ENCODE measurements at places on chromosomes 5 and 9.

DNA sequence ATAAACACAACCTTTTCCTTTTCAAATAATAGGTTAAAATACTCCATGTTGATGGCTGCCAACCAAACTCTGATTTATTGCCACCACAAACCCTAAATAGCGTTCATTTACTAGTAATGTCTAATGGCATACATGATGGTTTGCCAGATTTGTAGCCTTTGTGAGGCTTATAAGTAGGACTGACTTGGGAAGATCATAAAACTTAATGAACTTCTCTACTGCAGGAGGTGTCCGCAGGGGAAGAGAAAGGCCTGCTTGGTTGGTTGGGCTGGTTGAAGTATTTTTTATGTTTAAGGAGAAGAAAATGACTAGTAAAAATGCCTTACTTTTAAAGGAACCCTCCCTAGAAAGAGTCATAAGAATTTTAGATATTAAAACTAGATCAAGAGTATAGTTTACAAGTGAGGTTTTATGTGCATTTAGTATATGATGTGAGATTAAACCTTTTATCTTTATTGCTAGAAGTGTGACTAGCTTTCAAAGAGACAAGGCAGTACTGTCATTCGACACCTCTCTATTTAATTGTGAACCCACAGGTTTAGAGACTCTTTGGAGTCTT lies 5.0 kb downstream of the PBX3 start:
- no peak for DNase-seq

GRCh38 chr5:179488491-179488890 lies 61.9 kb upstream of the RUFY1 start:
- DNase-seq: no peak

DNA sequence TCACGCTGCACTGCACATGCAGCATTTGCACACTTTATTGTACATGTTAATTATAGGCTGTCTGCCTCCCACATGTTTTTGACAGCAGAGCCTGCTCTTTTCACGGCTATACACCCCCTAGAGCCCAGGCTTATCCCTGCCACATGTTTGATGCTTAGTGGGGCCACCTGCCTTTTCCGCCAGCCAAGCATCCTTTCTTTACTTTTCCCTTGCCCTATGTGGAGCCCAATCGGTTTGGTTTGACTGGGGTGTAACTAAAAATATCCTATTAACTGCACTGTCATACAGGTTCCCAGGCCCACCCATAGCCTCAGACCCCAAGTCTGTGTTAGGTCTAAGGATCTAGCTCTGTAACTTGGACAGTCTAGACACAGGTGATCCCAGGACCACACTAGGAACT lies 18.9 kb upstream of the S1PR3 start:
- DNase-seq: no peak

DNA sequence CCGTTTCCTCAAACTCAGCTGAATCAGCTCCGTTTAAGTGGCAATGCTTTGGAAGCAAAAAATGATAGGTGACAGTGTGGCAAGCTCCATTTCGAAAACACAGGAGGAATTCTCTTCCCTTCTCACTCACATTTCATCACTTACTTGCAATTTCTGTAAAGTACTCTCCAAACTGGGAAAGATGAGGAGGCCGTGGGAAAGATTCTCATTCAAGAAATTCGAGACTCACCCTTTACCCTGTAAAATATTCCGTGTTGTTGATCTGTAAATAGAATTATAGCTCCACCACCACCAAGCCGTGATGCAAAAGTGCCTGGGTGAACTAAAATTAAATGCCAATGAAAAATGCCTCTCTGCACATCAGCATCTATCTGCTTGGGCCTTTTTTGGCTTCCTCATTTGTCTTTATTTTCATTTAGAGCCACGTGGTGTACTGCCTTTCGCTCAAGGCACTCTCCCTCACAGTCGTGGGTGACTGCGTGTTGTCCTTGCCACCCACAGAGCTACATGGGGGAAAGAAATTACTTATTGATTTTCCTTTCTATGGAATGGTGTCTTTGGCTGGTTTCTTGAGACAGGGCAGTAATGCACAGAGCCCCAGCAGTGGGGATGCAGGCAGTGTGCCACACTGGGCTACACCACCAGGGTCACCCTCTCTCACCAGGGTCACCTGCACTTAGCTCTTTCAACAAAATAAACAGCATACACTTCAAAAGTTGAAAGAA lies 289.3 kb upstream of the TAS2R1 start:
- no peak for DNase-seq

DNA sequence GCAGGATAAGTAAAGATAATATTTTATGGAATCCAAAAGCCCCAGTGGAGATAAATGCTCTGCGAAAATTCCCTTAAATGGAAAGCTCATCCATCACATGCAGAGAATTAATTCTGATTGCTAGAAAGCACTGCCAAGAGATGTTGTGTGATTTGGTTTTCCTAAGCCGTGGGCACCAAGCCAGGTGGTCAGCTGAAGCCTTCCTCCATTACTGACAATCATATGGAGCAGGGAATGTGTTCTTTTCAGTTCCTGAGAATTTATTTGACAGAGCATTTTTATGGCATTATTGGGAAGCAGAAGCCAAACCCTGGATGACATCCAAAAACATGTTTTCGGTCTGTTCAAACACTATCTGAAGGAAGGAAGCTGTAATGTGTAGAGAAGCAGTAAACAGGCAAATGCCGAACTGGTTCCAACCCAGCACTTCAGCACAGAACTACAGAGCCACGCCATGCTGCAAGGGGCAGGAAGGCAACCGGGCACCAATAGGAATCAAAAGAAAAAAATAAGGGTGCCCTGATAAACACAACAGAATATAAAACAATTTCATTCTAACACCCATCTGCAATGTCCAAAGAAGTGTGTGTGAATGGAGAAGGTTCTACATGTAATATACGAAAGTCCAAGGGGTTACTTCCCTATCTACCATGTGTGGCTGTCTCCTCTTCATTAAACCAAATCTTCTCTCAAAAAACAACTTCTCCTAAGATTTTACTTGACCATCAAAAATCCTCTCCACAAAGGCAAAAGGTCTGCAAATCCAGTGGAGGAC lies 12.3 kb downstream of the ARSB start:
- peak; percentile 40 for DNase-seq

GRCh38 chr5:110852053-110852452 lies 113.2 kb downstream of the SLC25A46 start:
- no peak for DNase-seq

GRCh38 chr5:80592105-80592504 lies 22.0 kb upstream of the ANKRD34B start:
- no peak for DNase-seq

DNA sequence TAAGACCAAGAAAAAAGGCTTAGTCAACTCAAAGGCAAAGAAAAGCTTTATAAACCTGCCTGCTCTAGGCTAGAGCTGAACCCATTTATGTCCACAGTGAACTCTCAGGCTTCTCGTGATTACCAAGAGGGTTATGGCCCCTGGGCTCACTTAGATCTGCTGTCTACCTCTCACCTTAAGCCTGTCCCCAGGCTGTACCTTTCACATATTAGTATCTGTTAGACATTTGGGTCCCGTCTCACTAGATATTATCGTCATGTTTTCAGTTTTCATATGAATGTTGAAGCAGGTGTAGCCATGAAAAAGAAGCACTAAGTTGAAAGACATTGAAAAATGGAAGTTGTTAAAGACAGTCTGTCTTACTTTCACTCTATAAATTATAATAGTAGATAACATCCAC lies 75.2 kb upstream of the COX7C start:
- DNase-seq: no peak

- no peak for DNase-seq
Observed at GRCh38 chr5:61576556-61576955, 244.5 kb downstream of the ZSWIM6 start.

GRCh38 chr5:123813937-123814624 lies 302.1 kb downstream of the CSNK1G3 start:
- no peak for DNase-seq

DNA sequence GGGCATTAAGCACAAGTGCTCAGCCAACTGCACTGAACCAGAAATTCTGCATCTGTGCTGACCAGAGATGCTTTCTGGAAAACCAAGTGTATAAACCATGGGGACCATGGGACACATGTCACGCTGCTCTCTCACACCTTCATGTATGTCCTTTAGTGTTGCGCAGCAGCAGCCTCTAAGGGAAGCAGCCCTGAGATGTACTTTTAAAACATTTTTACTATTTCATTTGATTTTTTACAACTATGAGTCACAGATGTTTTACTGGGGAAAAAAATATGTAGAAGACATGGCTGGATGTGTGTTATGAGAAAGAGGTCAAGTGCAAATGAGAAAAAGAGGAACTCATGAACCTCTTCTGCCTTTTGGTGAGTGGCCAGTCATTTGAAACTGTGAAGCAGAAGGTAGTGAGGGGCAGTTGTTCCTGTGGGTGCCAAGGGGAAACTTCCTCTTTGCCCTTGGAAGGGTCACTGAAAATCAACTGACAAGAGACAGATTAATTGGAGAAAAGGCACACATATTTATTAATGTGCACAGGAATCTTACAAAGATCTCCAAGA lies 31.4 kb upstream of the SYK start:
- DNase-seq: no peak

- no peak for DNase-seq
Observed at GRCh38 chr9:110143950-110144545, 63.9 kb downstream of the C9orf152 start.
